ENCODE measurements at places on chromosomes 11 and 22. TPM values are rescaled to one million over a fixed set of nuclear protein-coding genes. Genes with fewer than 3 reads are reported as not detected.

OVCH2 gene
- not detected for total RNA-seq

GRCh38 chr22:49735901-49736421 is 91.7 kb downstream of the BRD1 start:
- no peak for DNase-seq

DNA sequence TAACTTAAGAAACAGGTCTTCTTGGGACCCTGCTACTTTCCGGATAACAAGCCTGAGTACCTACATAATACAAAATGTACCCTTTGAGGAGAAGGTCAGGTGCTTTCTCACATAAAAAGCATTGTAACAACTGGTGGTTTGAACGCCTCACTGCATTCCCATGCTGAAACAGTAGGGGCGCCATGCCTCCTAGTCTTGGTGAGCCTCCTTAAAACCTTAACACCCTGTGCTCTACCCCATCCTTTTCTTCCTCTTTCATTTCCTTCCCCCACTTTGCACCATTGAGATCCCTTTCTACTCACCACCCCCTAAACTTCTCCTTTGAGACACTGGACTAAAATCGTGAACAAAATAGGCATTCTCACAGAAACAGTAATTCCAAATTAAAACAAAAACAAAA is 729.3 kb downstream of the NTM start:
- DNase-seq, result no peak

GRCh38 chr22:46533070-46533833 is 4.2 kb downstream of the CELSR1 start:
- DNase-seq, result no peak

DNA sequence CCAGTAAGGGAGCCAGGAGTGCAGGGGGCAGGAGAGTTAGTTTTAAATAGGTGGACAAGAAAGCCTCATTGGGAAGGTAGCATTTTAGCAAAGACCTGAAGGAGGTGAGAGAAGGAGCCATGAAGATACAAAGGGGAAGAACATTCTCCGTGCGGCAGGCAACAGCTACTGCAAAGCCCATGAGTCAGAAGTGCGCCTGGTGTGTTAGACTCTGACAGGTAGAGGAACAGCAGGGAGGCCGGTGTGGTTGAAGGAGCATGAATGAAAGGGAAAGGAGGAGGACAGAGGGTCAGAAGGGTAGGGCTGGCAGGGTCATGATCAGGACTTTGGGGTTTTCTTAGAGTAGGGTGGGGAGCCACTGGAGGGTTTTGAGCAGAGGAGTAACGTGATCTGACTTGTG is 34.5 kb upstream of the PAMR1 start:
- DNase-seq, result no peak

DKK3 gene
- total RNA-seq, result 980 TPM

GRCh38 chr11:122931510-122931909 is 49.0 kb downstream of the JHY start:
- DNase-seq, result no peak

DNA sequence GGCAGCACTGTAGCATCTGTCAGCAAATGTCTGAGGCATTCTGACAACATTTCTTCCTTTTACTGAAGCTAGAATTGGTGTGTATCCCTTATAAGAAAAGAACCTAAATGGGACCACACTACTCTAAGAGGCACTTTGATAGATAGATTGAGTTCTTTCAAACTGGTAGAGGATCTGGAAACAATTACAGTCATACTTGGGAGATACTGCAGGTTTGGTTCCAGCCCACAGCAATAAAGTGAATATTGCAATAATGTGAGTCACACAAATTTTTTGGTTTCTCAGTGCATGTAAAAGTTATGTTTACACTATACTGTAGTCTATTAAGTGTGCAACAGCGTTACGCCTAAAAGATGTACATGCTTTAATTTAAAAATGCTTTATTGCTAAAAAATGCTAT is 96.9 kb downstream of the SBF2 start:
- no peak for DNase-seq

SMIM38 gene
- 0.19 TPM for total RNA-seq

DNA sequence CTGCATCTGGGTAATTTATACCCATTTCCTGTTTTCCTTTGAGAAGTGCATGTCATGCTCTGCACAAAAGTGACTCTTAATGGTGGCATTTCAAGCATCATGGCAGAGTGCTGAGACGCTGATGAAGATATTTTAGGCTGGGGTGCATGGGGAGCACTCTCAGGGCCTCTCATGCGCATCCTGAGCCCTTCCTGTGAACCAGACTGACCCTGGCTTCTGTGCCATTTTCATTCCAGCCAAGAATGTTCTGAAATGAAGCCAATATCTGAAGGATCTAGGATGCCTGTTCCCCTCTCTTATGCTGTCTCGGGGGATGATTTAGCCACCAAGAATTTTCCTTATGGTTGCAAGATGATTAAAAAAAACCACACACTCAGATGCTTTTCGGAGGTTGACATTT is 61.5 kb downstream of the MIAT start:
- DNase-seq, result no peak

DNA sequence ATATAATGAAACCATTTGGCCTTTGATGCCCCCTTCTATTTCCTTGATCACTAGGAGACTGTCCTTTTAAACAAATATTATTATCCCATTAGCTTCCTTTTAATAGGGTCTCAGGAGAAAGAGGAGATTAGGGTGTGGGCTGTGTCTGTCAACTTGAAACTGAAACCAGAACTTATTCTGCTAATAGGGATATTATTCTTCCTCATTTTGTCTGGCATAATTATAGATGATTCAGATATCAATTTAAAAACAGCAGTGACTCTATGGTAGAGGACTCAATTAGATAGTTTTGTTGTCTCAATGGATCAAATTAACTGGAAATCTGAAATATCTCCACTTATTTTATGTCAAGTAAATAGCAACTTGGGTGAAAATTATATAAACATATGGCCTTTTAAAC is 584.9 kb upstream of the CCDC90B start:
- DNase-seq, result no peak

OR4C6 gene
- total RNA-seq, result not detected

SERPIND1 gene
- 0.13 TPM for total RNA-seq

- no peak for DNase-seq
Measured at GRCh38 chr11:21396342-21397008, 727.1 kb downstream of the NELL1 start.

DNA sequence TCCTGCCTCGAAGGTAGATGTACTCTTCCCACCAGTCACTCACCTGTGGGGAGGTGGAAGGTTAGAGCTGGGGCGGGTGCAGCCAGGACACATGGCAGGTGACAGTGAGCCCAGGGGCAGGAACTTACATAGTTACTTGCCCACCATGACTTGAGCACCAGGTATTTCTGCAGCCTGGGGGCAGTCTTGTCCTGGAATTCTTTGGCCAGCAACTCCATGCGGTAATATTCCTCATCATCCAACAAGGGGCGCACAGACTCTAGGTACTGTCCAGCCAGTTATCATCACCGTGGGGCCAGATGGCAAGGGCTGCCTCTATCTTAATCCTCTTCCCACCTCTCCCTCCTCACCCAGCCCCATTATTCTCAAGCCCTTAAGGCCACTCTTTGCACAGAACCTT is 2.2 kb downstream of the CPT1B start:
- no peak for DNase-seq

DNA sequence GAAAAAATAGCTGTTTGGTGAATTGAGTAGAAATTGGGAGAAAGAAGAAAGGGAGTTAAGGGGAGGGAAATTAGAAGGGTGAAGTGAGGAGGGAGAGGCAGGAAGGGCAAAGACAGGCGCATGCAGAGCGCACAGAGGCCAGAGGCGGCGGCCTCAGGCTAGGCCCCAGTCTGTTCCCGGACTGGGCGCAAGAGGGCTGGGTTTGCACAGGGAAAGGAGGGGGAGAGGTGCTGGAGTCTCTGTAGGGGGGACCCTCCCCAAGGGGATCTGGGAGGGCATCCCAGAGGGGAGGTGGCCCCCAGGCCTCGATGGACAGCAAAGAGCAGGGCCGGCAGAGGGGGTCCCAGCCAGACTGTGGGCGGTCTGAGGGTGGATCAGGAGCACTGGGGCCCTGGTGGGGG is 1.3 kb upstream of the FLRT1 start:
- DNase-seq, result no peak
